ENCODE measurements at places on chromosomes 2 and 18. TPM values are rescaled to one million over a fixed set of nuclear protein-coding genes. Genes with fewer than 3 reads are reported as not detected.

NEU2 gene
- not detected for total RNA-seq

LRRTM4 gene
- not detected for total RNA-seq

PROKR1 gene
- total RNA-seq: not detected

RAB6C gene
- not detected for total RNA-seq

DNA sequence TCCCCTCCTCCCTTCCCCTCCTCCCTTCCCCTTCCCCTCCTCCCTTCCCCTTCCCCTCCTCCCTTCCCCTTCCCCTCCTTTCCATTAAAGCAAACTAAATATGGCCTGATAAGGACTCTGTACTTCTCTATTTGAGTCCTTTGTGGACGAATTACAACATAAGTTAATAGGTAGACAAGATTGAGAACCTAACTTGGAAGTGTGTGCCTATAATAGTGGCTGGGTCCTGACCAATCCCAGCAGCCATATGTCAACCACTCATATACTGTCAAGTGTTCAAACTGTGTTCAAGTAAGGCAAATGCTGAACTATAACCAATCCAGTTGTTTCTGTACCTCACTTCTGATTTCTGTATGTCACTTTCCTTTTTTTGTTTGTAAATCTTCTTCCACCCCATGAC is 97.1 kb upstream of the RBMS1 start:
- DNase-seq: no peak

GRCh38 chr2:10741139-10741538 is 19.7 kb downstream of the ATP6V1C2 start:
- no peak for DNase-seq

DNA sequence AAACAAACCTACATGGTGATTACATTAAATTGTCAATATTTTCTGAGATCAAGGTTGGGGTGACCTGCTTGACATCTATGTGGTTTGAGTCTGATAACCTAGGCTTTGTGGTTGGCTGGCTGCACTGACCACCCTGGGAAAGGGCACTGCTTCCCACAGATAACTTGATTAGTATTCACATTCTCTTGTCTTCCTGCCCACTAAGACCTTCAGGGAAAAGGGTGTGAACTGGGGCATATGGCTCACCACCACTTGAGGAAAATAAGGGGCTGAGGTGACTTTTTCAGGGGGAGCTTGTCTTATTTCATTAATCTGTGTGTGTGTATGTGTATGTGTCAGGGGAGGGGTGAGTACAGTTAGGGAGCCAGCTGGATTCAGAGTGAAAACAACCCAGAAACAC is 1.5 kb downstream of the SMYD1 start:
- DNase-seq: no peak

DNA sequence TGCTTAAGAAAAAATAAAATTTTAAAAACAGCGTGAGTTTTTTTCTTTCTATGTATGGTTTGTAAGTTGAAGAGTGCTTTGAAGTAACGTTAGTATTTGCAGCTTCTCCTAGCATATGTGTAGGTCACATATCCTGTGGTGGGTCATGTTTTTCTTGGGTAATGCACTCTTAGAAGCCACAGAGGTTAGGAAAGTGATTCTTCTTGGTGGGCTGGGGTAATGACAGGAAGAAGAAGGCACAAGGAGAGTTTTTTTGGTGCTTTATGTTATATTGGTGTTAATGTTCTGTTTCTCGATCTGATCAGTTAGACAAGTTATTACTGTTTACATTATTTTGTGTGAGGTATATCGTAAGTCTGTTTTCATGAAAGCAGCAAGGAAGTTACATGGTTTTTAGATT is 109.0 kb downstream of the ICA1L start:
- no peak for DNase-seq

- DNase-seq: no peak
These were observed 197.0 kb downstream of the CPS1 start for GRCh38 chr2:210753386-210753785.

GRCh38 chr2:64787019-64787365 is 133.3 kb upstream of the SERTAD2 start:
- no peak for DNase-seq

GRCh38 chr18:354471-354870 is 86.6 kb upstream of the THOC1 start:
- no peak for DNase-seq

- DNase-seq: no peak
These were observed 245.6 kb downstream of the FAM210A start for GRCh38 chr18:13480571-13481255.

GRCh38 chr18:51442012-51442411 is 244.5 kb upstream of the MEX3C start:
- no peak for DNase-seq

- DNase-seq: no peak
These were observed 177.7 kb downstream of the TMEM247 start for GRCh38 chr2:46657042-46657504.

Measured in activated CD8-positive, alpha-beta T cell treated with anti-CD3 and anti-CD28 coated beads for 36 hours (primary cell).